GM03348 (cell line): ENCODE measurements at places on chromosomes 4 and X.

GRCh38 chr4:35970366-35970960, 273.9 kb downstream of the ARAP2 start:
- DNase-seq, result no peak

GRCh38 chrX:121782976-121783375, 735.6 kb downstream of the GLUD2 start:
- DNase-seq, result no peak

GRCh38 chr4:1842339-1842895, 13.5 kb downstream of the LETM1 start:
- no peak for DNase-seq

DNA sequence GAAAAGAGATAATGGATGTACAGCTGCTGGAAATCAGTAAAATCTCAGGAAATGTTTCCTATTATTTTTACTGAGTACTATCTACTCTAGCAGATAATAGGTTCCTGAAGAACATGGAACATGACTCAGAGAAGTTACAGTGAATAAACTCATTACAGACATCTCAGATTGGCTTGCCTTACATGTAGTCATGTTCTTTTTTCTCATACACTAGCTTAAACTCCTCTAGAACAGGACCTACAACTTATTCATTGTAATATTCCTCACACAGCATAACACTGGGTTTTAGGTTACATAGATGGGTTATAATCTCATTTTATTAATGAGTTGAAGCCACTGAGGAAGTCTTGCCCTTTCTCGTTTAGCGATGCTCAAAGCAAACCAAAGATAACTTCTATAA, 86.9 kb upstream of the BMP2K start:
- DNase-seq, result no peak

- DNase-seq, result no peak
These were observed 252.3 kb downstream of the TEX13A start for GRCh38 chrX:104968241-104968640.

- no peak for DNase-seq
These were observed 45.0 kb downstream of the PDHA1 start for GRCh38 chrX:19388741-19389140.

GRCh38 chr4:56148428-56148827, 199.7 kb downstream of the CEP135 start:
- no peak for DNase-seq

DNA sequence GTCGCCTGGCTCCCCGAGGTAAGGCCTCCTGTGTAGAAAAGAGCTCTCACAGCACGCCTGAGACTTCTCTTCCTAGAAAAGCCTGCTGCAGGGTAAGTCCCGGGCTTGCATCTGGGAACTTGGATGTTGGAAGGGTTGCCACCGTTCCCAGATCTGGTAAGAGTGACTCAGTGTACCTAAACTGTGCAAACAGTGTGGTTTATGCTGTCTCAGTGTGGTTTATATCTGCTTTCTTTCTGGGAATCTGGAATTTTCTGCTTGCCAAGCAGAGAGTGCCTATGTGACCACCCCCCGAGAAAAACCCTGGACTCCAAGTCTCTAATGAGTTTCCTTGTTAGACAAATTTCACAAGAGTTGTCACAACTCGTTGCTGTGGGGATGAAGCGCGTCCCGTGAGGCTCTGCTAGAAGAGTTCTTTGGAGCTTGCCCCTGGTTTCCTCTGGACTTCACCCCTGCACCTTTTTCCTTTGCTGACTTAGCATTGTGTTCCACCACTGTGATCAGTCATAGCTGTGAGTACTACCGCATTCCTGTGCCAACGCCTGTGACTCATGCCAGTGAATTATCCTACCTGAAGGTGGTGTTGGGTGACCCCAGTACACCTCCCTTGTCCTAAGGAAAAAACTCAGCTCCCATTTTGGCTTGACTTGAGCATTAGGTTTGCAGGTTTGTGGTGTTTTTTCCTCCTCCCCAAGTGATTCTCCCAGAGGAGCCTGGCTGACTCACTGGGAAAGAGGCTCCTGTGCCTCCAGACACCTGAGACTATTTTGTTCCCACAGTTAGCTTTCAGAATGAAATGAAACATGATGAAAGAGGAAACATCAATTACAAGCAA, 14.5 kb downstream of the SLC2A9 start:
- DNase-seq, result no peak

- no peak for DNase-seq
These were observed 28.3 kb downstream of the ARHGAP10 start for GRCh38 chr4:147760176-147760575.
